ENCODE measurements at places on chromosomes 7 and 10.

DNA sequence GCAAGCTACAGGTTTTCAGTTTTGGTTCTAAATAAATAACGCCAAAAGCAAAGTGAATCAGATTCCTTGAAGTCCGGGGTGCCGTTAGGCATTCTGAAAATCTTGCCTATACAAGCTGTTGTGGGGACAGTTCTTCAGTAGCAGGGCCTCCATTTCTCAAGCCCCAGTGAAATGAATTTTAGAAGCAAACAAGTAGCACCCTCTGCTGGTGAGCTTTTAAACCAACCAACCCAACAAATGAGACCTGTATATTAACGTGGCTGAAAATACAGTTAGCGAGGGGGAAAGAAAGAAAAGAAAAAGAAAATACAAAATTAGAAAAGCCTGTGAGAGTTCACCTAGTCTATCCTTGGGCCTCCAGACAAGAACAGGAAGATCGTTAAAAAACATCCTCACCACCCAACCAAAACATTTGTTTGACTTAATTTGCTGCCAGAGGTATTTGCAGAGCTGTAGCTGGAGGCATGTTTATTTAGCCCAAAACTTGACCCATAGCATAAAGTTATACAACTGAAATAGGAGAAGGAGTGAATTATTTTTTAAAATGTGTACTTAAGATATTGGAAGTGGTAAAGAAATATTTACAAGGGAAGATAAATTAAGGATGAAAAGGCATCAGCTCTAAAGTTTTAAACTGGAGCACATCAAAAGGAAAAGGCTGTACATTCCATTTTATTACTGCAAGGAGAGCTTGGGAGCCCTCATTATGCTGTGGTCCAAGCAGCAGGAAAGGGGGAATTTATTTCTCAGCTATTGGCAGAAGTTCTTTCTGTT is 98.9 kb downstream of the DYNC1I1 start:
- peak; percentile 62 for DNase-seq

- DNase-seq: no peak
These were observed 206.3 kb downstream of the SNX10 start for GRCh38 chr7:26497801-26498596.

GRCh38 chr10:125111118-125111727 is 49.1 kb downstream of the CTBP2 start:
- DNase-seq: no peak

GRCh38 chr10:129038522-129038921 is 428.5 kb upstream of the MGMT start:
- no peak for DNase-seq

GRCh38 chr10:129335396-129335795 is 131.6 kb upstream of the MGMT start:
- DNase-seq: no peak

- DNase-seq: no peak
These were observed 7.4 kb upstream of the NRCAM start for GRCh38 chr7:108463613-108464012.

GRCh38 chr7:77985974-77986339 is 187.4 kb downstream of the PHTF2 start:
- DNase-seq: no peak

GRCh38 chr7:19465861-19466260 is 243.0 kb downstream of the POLR1F start:
- no peak for DNase-seq

DNA sequence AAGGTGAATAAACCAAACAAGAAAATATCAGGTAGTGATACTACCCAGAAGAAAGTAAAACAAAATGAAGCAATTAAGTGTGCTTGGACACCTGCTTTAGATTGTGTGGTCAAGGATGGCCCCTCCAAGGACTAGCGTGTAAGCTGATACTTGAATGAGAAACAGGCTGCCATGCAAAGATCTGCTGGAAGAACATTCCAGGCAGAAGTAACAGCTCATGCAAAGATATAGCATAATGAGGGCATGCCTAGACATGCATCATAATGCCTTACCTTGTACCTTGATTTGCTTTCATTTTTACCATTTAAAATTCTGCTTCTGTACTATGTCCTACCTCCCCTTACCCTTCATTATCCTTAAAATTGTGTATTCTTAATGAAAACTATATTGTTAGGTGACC is 74.8 kb upstream of the HDAC9 start:
- no peak for DNase-seq

GRCh38 chr7:105295596-105296352 is 92.9 kb downstream of the SRPK2 start:
- no peak for DNase-seq

GRCh38 chr10:72637398-72637857 is 11.5 kb upstream of the MICU1 start:
- DNase-seq: peak; percentile 62

DNA sequence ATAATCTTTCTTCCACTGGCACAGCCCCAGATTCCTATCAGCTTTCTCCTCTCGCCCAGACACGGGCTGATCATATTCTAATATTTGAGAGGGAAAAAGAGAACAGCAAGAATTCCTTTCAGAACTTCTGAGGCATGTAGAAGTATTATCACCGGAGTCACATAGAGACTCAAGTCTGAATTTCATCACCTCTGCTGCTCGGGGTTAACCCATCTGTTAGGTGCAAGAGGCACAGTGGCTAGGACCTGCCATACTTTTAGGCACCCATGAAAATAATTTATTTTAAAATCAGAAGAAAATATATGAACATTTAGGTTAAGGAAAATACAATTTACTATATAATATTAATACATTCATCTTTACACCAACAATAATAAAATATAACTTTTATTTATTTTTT is 21.0 kb downstream of the PANK1 start:
- no peak for DNase-seq

DNA sequence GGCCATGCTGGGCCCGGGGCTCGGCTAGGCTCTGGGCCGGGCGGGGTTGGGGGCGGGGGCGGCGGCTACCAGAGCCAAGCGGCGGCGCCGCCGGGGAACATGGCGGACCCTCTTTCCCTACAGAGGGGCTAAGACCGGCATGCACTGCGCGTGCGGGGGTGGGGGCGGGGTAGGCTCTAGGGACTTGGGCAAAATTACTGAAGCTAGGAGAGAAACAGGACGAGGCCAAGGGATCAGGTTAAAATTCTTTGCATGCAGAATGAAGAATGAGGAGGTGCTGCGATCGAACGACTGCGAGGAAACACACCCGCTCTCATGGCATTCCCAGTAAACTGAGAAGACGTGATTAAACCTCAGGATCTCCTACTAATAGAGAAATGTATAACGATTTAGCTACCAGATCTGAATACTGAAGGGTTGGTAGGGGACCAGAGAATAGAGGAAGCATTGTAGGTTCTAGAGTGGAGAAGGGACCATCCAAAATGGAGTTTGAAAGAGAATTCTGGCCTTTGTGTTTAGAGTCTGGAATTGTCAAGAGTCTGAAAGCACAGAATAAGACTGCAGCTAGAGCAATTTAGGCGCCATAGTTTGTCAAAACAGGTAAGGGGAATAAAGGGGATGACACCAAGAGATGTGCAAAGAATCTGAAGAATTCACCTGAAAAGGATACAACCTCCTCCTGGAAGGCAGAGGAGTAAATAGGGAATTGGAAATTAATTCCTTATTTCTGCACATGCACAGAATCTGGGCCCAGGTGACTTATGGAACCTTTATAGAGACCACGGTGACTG is at the start of gene PPP3CB:
PPP3CB (minus strand) TSS at position 141 of the 791 bp plus-strand sequence; CDS start at position 6, 135 bp downstream.
- DNase-seq: peak; percentile 93

- no peak for DNase-seq
These were observed 1.1 kb upstream of the TECTB start for GRCh38 chr10:112282086-112282485.

DNA sequence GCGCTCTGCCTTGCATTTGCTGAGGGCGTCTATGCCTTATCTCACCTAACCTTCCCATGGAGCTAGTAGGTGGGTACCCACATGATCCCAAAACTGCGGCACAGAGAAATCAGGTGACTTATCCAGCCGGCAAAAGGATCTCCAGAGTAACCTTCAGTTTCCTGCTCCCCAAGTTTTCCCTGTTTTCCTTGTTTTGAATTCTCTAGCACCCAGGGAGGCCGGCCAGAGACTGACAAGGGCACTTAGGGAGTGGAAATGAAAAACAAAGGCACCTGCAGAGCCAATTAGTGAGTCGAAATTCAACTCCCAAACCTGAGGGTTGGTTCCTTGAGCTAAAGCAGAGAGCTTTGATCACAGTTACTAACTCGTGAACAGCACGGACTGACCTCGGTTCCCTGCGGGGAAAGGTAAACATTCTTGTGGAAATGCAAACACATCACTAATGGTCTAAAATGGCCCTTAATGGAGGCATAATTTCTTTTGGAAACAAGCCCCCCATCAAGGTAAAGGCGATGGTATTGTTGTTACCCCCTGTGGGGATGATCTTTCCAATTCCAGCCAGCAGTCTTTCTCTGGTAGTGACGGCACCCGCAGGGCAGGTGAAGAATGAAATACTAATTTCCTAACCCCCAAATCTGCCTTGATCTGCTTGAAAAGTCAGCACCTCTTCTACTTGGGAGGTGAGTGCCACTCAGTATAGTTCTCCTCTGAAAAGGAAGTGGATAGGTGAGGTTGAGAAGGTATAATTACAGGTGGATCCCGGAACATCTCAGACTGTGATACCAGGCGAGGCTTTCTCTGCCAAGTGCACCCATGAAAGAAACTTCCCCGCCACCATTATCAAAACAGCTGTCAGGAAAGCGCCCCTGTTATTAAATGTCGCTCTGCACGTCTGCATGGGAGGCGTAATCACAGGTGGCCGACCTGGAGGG is 365.6 kb upstream of the AUTS2 start:
- no peak for DNase-seq

DNA sequence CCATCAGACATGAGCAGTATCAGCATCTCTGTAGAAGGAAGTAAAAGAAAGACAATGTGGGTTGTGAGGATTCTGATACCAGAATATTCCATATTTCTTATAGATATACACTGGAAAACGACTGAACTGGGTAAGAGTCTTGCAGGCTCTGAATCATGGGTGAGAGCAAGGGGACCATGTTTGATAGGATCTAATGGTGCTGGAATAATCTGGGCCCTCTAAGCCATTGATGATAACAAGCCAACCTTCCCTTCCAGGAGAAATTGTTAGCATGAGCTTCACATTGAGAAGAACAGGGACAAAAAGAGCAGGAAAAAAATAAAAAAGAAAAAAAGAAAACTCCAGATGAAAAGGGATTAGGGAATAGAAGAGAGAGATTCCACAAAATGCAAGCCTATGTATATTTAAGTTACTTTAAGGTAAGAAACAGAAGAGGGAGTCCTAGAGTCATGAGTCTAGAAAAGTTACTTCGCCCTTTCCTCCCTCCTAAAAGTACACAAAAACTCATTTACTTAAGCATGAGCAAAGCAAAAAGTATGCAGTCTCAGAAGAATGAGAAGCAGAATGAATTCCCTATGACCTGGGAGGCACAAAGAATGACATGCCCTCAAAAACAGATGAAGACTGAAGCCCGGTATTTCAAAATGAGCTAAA is 181.9 kb downstream of the TMEM26 start:
- peak; percentile 50 for DNase-seq

- DNase-seq: no peak
These were observed 21.0 kb downstream of the ITPRIP start for GRCh38 chr10:104317269-104317710.

Data from urothelium cell line (cell line).